Hypothalamus (tissue), 51 donors: ENCODE measurements at places on chromosomes 6 and 20.

DNA sequence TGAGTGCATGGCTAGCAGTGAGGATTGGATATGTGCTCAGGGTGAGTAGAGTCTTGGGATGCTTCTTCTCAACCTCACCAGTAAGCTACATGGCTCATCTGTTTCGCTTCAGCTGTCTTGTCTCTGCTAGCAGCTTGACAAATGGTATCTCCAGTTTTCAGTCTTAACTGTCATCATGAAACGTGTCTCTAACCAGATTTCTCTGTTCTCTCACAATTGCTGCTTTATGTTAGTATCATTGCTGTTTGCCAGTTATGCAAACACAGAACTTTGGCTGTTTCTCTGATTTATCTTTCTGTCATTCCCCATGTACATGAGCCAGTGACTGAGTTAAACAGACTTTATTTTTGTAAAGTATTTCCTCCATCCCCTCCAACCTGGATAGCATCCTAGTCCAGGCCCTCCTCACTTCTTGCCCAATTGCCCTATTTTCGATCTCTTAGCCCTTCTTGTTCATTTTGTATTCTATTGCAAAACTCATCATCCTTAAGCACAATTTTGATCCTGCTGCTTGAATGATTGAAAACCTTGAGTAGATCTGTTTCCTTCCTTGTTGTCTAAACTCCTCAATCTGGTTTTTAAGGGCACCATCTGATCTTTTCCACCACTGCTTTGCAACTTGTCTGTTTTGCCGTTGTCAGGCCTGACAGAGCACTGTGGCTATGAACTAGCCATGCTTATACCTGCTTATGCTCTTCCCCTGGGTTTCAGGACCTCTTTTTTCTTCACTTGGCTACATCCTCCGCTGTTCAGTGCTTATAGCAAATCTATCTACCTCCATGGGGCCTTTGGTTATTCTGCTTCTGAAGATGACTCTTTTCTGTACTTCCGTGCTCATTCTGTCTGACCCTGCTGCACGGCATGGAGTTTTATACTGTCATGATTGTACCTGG is 37.7 kb upstream of the ADIG start:
- DNase-seq: no peak

GRCh38 chr6:100161782-100162365 is 167.9 kb upstream of the MCHR2 start:
- DNase-seq: no peak

GRCh38 chr6:37882292-37882691 is 62.8 kb downstream of the ZFAND3 start:
- no peak for DNase-seq

- no peak for DNase-seq
Measured at GRCh38 chr20:58342104-58342945, 32.8 kb downstream of the RAB22A start.

- DNase-seq: no peak
Measured at GRCh38 chr6:129793447-129793846, 67.7 kb downstream of the TMEM244 start.

DNA sequence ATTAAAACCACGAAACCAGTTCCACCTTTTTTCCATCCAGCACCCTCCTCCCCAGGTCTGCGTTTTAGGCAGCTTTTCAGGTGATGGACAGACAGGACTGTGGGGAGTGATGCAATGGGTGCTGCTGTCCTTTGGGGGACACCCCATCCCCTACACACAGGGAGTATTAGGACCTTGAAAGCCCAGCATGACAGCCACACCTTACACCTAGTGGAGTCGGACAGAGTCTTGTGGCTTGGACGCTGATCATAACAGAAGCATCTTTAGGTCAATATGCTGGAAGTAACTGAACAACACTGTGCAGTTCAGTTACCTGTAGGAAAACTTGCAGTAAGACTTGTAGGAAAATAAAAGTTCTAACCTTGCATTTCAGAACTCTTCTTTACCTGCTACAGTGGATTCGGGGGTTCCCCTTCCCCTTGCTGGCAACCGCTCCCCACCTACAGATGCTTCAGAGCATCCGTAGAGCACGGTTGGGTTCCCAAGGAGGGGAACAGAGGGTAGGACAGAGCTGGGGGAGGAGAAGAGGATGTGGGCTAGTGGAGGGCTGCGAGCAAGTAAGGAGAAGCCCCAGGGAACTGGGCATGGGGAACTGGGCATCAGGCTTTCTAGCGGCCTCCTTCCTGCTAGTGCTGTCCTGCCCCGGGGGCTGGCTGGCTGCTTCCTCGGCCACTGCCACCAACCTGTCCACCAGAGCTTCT is 31.7 kb downstream of the PLEKHG1 start:
- DNase-seq: no peak

- peak; percentile 73 for DNase-seq
Measured at GRCh38 chr20:24634855-24635254, 165.4 kb downstream of the SYNDIG1 start.

DNA sequence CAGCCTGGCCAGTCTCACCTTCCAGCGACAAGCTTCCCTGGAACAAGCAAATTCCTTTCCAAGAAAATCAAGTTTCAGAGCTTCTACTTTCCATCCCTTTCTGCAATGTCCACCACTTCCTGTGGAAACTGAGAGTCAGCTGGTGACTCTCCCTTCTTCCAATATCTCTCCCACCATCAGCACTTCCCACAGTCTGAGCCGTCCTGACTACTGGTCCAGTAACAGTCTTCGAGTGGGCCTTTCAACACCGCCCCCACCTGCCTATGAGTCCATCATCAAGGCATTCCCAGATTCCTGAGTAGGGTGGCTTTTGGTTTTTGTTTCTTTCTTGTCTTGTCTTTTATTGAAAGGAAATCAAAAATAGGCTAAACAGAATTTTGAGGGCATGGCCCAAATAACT is 24.3 kb downstream of the MYCT1 start:
- DNase-seq: no peak

- peak; percentile 28 for DNase-seq
Measured at GRCh38 chr6:97669191-97670031, 386.4 kb upstream of the MMS22L start.

DNA sequence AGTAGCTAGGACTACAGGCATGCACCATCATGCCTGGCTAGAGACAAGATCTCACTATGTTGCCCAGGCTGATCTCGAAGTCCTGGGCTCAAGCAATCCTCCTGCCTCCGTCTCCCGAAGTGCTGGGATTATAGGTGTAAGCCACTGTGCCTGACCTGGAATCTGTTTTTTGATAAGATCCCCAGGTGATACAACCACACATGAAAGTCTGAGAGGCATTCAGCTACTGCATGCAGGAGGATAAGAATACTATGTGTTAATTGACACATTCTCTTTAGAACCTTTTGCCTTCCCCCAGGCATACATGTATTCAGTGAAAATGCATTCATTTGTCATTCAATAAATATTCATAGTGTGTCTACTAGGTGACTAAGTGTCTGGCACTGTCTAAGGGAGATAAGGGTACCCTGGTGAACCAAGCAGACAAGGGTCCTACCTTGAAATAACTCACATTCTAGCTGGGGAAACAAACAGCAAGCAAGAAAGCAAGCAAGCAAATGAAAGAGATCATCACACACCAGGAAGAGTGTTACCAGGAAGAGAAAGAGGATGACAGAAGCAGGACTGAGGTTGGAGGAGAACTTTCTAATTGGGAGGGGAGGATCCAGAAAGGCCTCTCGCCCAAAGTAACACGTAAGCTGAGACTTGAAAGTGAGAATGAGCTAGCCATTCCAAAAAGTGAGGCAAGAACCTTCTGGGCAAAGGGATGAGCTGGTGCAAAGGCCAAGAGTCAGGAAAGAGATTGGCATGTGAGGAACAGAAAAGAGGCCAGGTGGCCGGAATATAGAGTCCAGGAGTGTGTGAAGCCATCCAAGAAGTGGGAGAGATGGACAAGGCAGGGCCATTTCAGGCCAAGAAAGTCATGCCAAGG is 6.5 kb downstream of the GFOD1 start:
- no peak for DNase-seq

GRCh38 chr6:1701668-1702353 is 92.1 kb downstream of the FOXC1 start:
- no peak for DNase-seq

DNA sequence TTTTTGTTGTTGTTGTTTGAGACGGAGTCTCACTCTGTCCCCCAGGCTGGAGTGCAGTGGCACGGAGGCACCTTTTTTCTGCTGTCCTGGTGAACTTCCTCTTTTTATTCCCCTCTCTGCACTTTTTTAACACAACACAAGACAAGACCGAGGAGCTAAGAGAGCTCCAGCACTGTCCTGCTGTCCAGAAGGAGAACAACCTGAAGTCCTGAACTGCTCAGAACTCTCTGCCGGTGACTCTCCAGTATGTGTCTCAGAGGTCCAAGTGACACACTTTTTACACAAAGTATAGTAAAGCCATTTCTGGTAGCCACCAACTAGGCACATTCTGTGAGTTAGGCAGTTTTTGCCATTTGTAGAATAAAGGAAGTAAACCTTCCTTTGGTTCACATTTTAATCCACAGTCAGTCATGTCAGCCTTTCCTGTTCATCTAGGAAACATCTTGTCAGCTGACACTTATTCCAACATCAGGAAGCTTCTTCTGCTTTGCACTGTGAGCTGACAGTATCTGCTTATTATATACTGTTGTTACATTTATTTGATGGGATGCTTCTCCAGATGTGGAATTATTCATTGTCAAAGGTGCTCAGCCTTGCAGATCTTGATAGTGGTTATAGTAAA is 28.1 kb upstream of the TXNDC5 start:
- DNase-seq: no peak

GRCh38 chr6:159212525-159213280 is 43.5 kb downstream of the FNDC1 start:
- DNase-seq: no peak

DNA sequence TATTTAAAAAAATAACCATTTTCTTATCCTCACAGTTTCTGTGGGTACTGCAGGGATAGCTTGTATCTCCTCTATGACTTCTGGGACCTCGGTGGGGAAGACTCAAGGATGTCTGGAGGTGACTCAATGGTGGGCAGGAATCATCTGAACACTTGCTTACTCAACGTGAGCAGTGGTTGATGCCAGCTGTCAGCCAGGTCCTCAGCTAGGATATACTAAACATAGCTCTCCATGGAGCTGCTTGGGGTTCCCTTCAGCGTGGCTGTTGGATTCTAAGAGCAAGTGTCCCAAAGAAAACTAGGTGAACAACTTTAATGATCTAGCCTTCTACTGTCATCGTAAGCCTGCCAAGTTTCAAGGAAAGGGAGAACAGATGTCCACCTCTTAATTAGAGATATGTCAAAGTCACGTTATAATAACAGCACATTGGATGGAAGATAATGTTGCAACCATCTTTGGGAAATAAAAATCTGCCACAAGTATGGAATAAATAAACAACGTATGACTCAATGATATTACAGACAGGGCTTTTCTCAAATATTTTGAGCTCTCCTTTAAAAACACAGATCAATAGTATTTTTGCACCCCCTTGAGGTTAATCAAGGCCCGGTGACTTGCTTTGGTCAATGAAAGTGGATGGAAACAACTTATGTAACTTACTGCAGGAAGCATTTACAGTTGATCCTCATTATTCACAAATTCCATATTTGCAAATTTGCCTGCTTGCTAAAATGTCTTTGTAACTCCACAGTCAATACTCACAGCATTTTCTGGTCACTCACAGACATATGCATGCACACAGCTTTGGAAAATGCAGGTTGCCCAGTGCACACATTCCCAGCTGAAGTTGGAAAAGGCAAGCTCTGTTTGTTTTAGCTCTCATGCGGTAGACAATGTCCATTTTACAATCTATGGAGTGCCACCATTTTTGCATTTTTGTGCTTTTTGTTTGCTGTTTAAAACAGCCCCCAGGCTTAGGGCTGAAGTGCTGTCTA is 6.6 kb upstream of the HEBP2 start:
- DNase-seq: no peak

GRCh38 chr6:2110504-2110903 is 134.9 kb downstream of the GMDS start:
- no peak for DNase-seq

DNA sequence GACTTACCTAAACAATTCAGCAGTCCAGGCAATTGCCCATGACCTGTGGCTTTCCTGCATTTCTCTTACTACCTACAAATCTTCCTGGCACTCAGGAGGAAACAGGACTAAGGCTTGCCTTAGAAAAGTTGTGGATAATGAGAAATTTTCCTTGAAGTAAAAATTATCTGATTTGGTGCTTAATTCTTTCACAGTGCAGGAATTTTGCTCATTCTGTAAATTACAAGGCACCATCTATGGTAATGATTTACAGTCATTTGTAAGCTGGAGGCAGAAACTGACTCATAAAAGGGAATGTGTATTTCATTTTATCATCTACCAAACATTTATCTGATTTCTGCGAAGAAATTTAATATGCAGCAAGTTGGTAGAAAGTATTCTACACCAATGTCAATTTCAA is 211.5 kb upstream of the FKBP1C start:
- DNase-seq: no peak

DNA sequence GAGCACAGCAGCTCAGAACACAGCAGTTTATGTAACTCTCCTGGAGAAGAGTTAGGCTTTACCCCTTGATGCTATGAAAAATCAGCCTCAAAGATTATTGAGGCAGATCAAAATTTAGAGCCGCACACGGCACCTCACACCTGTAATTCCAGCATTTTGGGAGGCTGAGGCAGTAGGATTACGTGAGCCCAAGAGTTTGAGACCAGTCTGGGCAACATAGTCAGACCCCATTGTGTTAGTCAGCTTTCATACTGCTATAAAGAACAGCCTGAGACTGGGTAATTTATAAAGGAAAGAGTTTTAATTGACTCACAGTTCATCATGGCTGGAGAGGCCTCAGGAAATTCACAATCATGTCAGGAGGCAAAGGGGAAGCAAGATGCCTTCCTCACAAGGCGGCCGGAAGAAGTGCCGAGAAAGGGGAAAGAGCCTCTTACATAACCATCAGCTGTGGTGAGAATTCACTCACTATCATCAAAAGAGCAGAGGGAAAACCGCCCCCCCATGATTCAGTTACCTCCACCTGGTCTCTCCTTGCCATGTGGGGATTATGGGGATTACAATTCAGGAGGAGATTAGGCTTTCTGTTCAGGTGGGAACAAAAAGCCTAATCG is 87.7 kb downstream of the SGK1 start:
- DNase-seq: peak; percentile 8

GRCh38 chr20:63322933-63323273 is 29.9 kb downstream of the COL20A1 start:
- no peak for DNase-seq

GRCh38 chr6:128918886-128919285 is 35.9 kb downstream of the LAMA2 start:
- DNase-seq: no peak

GRCh38 chr6:149995971-149996370 is 29.4 kb downstream of the RAET1L start:
- DNase-seq: no peak
